CD4-positive, alpha-beta T cell (primary cell): ENCODE measurements at places on chromosomes 2 and 18.

GRCh38 chr2:233917116-233917515 lies at the start of gene TRPM8:
Gene TRPM8 (plus strand): TSS chr2:233917373. CDS start chr2:233926538, 9,165 bp downstream.
- no peak for DNase-seq

GRCh38 chr18:72697706-72698105 lies 153.6 kb upstream of the CBLN2 start:
- no peak for DNase-seq

DNA sequence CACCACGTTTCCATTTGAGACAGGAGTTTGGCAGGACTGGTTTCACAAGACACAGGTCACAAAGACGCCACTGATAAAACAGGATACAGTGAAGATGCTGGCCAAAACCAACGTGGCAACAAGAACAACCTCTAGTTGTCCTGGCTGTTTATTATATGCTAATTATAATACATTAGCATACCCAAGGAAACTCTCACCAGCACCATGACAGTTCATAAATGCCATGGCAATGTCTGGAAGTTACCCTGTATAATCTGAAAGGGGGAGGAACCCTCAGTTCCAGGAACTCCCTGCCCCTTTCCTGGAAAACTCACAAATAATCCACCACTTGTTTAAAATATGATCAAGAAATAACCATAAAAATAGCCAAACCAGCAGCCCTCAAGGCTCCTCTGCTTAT lies 148.3 kb downstream of the RBM43 start:
- DNase-seq: no peak

- DNase-seq: no peak
Measured at GRCh38 chr18:5998166-5998881, 103.0 kb upstream of the TMEM200C start.

DNA sequence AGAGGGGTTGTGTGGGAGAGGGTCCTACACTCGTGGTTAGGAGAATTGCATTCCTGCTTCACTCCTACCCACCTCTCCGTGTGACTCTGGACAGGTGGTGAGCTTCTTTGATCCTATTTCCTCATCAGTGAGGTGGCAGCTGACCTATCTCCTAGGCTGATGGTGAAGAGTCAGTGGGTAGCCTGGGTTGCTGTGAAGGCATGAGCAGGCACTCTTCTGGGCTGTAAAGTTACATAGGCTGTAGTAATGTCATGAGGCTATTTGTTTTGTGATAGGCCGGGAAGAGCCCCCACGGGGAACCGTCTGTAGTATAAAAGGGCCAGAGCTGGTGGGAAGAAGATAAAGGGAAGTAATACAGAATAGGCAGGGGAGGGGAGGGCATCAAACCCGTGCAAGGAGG lies 83.8 kb downstream of the TMEM247 start:
- DNase-seq: no peak

DNA sequence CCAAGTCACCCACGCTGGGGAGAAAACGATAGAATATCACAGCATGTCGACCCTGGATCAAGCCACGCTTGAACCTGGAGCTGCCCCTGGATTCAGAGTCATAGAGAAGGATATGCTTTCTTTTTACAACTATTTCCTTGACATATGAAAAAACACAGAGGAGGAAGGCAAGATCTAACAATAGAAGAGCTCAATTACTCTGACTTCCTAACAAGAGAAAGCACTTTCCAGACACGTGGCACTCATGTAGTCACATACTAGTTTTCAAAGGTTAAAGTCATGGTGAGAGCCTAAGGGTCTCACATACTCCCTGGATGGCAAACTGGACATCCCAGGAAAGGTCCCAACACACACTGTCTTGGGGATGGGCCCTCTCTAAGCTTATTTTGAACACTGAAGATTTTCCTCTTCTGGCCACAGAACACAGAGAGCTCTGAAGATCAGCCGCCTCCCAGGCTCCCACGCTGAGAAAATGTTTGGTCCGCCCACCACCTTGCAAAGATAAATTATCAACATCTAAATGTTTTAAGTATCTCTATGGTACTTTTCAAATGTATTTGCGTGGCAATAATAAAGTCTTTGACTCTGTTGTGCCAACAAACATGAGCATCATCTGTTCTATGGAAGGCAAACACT lies 4.9 kb downstream of the PXDN start:
- no peak for DNase-seq

DNA sequence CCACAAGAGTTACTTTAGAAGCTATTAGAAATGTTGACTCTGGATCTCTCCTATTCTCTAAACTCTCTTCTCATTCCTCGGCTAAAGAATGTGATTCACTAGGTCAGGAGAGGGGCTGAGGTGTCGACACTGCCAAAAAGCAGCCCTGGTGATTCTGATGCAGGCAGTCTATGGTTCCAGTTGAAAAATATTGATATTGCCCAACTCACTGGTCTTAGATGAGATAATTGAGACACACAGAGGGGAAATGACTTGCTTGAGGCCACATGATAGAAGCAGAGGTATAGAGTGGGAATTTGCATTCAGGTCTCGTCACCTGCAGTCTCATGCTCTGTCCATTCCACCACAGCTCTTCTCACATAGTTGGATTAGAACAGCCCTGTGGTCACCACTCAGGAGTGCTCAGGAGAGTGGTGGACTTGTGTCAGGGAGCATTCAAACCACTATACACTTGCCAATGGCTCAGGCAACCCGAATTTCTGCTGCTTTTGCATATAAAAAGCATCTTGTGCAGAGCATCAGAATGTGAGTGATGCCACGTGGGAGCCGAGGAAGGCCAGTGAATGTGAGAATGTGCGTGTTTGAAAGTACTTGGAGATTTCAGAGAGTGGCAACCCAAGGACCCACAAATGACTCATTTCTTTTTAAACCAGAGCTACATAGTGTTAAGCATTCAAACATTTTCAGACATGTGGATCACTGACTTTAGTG lies 65.1 kb upstream of the CTLA4 start:
- DNase-seq: no peak

DNA sequence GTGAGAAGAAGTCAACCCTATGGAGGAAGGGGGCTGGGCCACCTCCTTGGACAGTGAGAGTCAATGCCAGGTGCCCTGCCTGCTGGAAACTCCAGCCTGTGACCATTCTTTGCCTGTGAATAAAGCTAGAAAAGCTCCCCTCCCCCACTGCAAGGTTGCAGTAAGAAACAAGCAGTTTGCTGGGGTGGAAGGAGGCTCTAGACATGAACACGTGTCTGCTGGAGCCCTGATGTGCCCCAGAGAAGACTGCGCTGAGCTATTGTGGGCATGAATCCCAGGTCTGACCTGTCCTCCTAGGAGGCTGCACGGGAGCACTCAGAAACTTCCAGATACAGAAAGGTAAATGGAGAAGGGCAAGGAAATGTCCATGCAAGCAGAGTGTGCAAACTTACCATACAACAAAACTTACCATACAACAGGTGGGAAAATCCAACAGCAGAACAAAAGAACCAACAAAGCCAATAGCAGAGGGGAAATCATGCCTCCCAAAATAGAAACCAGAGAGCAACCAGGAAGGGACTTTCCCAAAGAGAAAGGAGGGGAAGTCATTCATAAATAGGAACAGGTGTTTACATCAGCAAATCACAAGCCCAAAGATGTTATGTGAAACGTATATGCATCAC lies 278.7 kb downstream of the BCL2 start:
- DNase-seq: no peak

DNA sequence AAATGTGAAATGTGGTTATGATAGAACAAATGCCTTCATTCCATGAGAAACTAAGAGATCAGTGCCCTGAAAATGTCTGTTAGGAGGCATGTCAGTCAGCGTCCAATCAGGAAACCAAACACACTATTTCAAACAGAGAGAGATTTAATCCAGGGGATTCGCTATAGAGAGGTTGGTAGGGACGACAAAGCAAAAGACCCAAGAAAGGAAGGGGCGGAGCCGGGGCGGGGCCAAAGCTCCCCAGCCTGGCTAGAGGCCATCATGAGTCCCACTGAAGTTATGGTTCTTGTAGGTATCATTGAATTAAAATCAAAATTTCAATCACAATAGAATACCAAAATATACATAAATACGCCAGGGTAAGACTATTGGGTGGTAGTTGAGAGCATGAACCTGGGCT lies 32.9 kb upstream of the RNF149 start:
- DNase-seq: peak; percentile 57

DNA sequence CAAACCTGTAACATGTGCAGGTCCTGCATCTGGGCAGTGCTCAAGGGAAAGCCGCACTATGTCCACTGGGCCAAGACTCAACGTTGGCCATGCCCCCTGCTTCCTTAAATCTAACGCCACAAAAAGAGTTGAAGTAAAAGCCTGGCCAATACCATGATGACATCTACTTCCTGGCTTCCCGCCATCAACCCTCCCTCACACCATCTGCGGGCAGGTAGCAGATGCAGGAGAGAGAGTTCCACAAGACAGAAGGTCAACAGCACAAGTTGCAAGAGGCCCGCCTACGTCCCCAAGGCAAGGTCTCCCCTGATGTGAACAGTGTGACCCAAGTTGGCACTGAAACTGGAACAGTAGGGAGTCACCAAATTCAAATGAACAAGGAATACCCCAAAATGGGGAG lies 48.4 kb downstream of the ABCG8 start:
- DNase-seq: no peak

DNA sequence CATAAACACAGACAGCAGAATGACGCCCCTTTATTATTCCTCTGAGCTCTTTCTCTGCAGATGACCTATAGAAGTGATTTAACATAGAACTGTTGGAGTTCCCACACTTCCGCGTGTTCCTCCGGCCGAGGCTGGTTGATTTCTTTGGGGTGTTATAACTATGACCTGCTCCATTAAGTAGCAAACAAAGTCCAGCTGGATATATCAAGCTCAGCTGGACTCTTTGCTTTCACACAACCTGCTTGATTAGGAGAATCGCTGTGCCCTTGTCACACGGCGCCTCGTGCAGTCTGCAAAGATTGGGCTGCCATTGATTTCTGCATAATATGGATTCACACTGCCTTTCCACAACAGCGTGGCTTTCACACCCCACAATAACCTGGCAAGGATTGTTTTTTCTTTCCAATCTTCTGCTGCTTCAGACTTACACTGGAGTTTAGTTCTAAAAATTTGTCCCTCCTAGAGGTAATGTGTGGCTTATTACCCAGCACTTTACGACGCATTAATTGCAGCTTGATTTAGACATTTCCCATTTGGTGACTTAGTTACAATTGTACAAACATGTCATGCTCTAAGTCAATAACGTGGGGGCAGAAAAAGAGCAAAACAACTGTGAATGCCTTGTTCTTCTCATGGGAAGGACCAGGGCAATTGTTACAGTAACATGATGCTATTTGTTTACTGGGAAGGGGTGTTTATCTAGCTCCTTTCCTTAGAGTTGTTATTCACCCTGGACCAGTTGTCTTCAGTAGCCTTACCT lies 485.7 kb downstream of the TXNL1 start:
- no peak for DNase-seq

DNA sequence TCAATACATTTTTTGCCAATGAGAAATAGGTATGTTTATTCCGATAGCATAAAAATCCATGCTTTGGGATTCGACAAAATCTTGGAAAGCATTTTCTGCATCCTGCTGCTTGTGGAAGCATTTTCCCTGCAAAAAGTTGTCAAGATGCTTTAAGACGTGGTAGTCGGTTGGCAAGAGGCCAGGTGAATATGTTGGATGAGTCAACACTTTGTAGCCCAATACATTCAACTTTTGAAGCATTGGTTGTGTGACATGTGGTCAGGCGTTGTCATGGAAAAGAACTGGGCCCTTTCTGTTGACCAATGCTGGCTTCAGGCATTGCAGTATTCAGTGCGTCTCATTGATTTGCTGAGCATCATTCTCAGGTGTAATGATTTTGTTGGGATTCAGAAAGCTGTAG lies 764.5 kb downstream of the TRIB2 start:
- no peak for DNase-seq
